ENCODE measurements at places on chromosomes 12 and 14.

DNA sequence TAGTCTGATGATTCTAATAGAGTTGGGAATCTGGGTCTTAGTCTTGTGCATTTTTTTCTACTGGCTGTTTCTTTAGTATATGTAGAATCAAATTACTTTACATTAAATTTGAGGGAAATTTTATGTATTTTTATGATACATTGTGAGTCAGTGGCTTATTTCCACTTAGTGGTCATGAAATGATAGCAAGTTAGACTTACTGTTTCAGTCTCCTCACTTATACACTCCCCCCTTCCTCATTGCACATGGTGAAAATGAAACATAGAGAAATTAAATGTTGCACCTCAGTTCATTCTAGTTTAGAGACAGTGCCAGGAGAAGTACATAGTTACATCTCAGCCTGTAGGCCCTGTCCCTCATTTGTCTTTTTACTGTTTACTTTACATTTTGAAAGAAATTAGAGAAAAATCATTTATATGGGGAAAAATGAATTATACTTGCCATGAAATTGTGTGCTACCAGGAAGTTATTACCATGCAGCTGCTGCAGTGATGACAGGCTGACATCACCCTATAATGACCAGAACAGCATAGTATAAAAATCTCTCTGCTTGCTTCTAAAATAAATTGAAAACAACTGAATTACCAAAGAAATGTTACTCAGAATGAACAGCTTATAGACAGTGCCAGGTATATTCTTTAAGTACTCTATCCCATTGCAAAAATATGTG lies 113.2 kb downstream of the TRMT5 start:
- DNase-seq: no peak

DNA sequence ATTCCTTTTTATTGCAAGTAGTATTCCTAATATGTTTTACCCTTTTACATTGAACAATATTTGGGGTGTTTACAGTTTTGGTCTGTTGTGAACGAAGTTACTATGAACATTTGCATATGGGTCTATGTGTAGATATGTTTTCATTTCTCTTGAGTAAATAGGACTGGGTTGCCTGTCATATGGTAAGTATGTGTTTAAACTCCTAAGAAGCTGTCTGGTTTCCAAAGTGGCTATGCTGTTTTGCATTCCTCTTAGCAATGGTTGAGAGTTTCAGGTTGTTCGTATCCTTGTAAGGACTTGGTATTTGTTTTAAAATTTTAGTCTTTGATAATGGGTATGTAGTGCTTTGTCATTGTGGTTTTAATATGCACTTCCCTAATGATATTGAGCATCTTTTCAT lies 6.3 kb downstream of the METAP2 start:
- no peak for DNase-seq

DNA sequence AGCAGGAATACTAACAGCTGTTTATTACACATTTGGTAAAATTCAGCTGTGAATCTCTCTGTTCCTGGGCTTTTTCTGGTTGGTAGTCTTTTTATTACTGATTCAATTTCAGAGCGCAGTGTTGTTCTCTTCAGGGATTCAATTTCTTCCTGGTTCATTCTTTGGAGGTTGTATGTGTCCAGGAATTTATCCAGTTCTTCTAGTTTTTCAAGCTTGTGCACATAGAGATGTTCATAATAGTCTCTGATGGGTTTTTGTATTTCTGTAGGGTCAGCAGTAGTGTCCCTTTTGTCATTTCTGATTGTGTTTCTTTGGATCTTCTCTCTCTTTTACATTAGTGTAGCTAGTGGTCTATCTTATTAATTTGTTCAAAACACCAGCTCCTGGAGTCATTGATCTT lies 9.1 kb upstream of the OR6C76 start:
- no peak for DNase-seq

GRCh38 chr12:90979951-90980350 lies 24.8 kb downstream of the EPYC start:
- no peak for DNase-seq

- DNase-seq: no peak
These were observed 47.0 kb upstream of the ERGIC2 start for GRCh38 chr12:29427964-29428363.

GRCh38 chr12:53268630-53269562 lies 797 bp downstream of the ESPL1 start:
- no peak for DNase-seq

DNA sequence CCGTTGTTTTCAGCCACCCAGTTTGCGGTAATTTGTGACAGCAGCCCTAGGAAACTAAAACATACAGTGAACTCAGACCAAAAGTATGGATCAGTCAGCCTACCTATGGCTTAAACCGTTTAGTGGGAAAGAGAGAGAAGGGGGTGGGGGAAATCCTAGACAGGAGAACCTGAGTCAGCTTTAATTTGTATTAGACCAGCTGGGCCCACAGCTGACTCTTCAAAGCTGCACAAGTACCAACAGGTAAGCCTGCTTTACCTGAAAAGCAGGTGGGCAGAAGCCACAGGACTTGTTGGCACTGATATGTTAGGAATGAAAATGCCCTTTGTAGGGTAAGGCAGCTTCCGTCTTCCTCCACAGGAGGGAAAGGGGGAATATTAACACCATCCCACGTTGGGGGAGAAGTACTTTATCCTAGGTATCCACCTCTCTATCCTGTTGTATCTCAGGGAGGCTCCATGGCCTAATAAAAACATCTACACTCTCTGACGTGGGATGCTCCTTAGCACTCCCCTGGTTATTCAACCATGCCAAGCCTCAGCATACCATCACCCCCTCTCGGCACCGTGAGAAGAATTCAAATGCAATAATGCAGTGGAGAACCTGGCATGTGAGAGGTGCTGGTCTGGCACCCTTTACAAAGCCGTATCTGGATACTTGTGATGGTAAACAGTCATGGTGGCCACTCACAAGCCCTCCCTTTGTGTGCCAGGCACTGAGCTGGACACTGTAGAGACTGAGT lies 70.3 kb downstream of the STON2 start:
- DNase-seq: no peak

- DNase-seq: no peak
These were observed 69.8 kb downstream of the ALG10B start for GRCh38 chr12:38386205-38386985.

- no peak for DNase-seq
These were observed 55.5 kb downstream of the PPM1A start for GRCh38 chr14:60304509-60304908.
